ENCODE measurements at places on chromosomes 12 and 14. TPM values are rescaled to one million over a fixed set of nuclear protein-coding genes. Genes with fewer than 3 reads are reported as not detected.
A peak's percentile ranks its signal among the peaks of the same experiment; 100 is the strongest.

The TRHDE gene
- total RNA-seq = not detected

The PIP4P1 gene
- 65.6 TPM for total RNA-seq

The RNF41 gene
- total RNA-seq = 33.7 TPM

The RNASE3 gene
- total RNA-seq = not detected

The LUM gene
- not detected for total RNA-seq

The PPP4R3A gene
- total RNA-seq = 239 TPM

The GPR68 gene
- total RNA-seq = 18.8 TPM

The SCYL2 gene
- total RNA-seq = 41.8 TPM

The MYF6 gene
- not detected for total RNA-seq

The PZP gene
- total RNA-seq = not detected

The MMP19 gene
- not detected for total RNA-seq

The MGP gene
- 2.6 TPM for total RNA-seq

The AQP2 gene
- total RNA-seq = not detected

- DNase-seq = no peak
Measured at GRCh38 chr14:60648249-60648933, 886 bp downstream of the SIX1 start.

DNA sequence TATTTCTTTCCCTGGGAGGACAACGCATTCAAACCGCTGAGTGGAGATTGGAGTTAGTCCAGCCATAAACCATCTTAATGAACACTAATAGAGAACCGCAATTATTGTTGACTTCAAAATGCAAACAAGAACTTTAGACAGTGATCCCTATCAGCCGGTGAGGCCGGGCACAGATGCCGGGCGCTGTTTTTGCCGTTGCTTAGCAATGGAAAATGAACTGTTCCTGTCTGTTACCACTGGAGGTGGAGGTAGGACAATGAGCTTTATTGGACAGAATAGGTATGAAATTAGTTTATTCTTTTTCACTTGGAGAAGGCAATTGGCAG is 216.8 kb downstream of the TTC8 start:
- DNase-seq = no peak

- no peak for DNase-seq
Measured at GRCh38 chr12:40689576-40689975, 2.7 kb upstream of the CNTN1 start.

DNA sequence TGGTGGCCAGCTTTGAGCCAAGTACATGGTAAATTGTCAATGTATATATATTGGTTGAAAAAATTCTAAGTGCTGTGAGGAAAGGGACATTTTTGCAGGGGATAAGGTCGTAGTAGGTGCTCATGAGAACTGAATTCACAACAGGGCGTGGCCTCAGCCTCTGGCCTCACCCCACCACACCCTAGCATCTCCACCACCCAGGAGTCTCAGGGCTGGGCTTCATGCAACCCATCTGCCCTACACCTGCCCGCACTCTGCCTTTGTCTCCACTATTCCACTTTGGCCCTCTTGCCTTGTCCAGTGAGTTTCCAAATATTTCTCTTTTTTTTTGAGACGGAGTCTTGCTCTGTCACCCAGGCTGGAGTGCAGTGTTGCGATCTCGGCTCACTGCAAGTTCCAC is 22.1 kb upstream of the AQP2 start:
- no peak for DNase-seq

- DNase-seq = no peak
Measured at GRCh38 chr12:130076752-130077151, 85.5 kb upstream of the FZD10 start.

- no peak for DNase-seq
Measured at GRCh38 chr14:100340423-100340813, 17.3 kb downstream of the SLC25A47 start.

- no peak for DNase-seq
Measured at GRCh38 chr12:2373307-2373706, 320.5 kb downstream of the CACNA1C start.

GRCh38 chr14:97027256-97027999 is 230.2 kb downstream of the VRK1 start:
- DNase-seq = no peak

DNA sequence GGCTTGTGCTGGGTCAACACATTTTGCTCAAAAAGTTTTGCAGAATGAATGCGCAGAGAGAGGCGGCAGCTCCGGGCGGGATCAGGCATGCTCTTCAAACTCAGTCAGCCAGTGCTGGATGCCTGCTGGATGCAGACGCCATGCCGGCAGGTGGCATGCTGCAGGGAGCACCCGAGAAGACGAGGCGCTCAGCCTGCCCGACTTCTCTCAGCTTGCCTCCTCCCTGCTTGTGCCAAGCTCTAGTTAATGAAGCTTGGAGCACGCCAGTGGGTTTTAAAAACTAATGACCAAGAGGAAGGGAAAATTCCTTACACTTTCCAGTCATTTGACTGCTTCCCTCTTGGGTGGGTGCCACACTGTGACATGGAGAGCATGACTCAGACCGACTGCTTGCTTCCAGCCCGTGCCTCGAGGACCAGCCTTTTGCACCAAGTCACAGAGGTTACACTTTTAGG is 39.8 kb downstream of the SLC24A4 start:
- no peak for DNase-seq

DNA sequence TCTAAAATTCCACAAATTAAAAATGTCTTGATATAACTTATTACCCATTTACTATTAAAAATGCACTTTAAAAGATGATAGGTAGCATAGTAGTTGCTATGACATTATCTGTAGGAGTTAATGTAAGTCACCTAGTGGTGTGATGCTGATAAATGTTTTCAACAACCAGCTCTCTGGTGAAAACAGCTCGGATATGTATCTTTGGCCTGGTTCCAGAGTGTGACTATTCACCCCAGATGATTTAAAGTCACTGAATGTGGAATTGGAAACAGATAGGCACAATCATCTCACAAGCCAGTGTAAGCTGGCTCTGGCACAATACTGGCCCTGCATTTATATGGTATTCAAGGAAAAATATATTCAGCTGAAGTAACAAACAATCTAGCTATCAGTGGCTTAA is 9.2 kb upstream of the CCDC196 start:
- DNase-seq = no peak

- DNase-seq = no peak
Measured at GRCh38 chr12:30570211-30570890, 125.3 kb downstream of the IPO8 start.

GRCh38 chr12:107133462-107133861 is 40.1 kb upstream of the CRY1 start:
- DNase-seq = no peak

- no peak for DNase-seq
Measured at GRCh38 chr14:92997343-92998061, 74.6 kb downstream of the CHGA start.

GRCh38 chr12:110694330-110694901 is 5.5 kb upstream of the HVCN1 start:
- no peak for DNase-seq

- DNase-seq = peak; percentile 27
Measured at GRCh38 chr12:108689314-108690190, 41.8 kb downstream of the CORO1C start.

DNA sequence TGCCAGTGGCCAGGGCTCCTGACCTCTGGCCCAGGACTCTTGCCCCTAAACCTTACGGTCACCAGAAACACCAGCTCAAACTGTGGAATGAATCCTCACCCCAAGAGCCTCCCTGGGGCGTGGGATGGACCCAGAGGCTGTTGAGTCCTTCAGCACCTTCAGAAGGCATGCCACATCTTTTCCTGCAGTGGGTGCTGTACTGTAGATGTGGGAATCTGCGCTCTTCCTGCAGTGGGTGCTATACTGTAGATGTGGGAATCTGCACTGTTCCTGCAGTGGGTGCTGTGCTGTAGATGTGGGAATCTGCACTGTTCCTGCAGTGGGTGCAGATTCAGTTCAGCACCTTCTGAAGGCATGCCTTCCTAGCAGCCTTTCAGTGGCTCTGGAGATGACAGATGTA is 1.2 kb downstream of the KRT82 start:
- no peak for DNase-seq

- no peak for DNase-seq
Measured at GRCh38 chr12:89135976-89136634, 216.2 kb downstream of the DUSP6 start.

GRCh38 chr14:70237710-70238109 is 49.0 kb upstream of the SLC8A3 start:
- DNase-seq = no peak

- no peak for DNase-seq
Measured at GRCh38 chr12:2836574-2836973, 1.7 kb upstream of the NRIP2 start.

DNA sequence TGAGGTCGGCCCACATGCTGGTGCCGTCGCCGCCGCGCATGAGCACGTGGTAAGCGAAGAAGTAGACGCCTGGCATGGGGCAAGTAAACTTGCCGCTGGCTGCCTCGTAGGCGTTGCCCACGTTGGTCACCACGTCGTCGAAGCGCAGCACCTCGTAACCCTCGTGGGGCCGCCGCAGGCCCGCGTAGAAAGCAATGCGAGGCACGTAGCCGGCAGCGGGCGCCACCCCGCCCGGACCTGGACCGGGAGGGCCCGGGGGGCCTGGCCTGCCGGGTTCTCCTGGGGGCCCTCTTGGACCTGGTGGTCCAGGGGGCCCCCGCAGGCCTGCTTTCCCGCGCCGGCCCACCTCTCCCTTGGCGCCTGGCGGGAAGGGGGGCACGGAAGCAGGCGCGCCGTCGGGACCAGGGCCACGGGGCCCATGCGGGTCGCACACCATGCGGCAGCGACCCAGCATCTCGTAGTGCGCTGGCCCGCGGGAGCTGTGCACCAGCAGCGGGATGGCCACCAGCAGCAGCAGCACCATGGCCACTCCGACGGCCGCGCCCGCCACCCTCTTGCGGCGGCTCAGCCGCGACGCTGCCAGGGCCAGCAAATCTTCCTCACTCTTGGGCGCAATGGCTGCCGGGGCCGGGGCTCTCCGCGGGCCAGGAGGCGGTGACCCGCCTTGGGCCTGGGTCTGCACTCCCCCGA is 888 bp downstream of the C1QL4 start:
- DNase-seq = no peak

DNA sequence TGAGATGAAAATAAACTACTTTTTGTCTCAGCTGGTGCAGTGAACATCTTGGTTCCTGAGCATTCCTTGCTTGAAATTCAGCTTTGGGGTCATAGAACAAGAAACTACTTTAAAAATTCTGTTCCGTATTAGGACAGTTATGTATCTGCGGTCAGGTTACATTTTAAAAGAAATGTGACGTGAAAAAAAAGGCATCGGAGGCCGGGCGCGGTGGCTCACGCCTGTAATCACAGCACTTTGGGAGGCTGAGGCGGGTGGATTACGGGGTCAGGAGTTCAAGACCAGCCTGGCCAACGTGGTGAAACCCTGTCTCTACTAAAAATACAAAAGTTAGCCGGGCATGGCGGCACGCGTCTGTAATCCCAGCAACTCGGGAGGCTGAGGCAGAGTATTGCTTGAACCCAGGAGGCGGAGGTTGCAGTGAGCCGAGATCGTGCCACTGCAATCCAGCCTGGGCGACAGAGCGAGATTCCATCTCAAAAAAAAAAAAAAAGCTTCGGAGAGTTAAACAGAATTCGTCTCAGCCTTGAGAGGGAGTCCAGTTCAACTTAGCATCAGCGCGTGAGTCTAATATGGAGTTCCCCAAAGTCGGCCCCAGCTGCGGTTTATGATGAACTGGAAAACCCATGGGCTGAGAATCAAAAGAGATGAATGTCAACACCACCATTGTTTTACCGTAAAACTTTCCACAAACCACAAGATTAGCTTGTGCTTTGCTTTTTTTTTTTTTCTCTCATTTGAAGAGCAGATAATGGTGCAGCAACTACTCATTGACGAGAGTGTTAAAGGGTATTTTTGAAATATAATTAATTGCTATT is 2.1 kb upstream of the SLC2A13 start:
- no peak for DNase-seq

- DNase-seq = no peak
Measured at GRCh38 chr12:123934016-123934620, 38.5 kb downstream of the CCDC92 start.

GRCh38 chr14:77616133-77616453 is 344 bp downstream of the SPTLC2 start:
- DNase-seq = no peak

DNA sequence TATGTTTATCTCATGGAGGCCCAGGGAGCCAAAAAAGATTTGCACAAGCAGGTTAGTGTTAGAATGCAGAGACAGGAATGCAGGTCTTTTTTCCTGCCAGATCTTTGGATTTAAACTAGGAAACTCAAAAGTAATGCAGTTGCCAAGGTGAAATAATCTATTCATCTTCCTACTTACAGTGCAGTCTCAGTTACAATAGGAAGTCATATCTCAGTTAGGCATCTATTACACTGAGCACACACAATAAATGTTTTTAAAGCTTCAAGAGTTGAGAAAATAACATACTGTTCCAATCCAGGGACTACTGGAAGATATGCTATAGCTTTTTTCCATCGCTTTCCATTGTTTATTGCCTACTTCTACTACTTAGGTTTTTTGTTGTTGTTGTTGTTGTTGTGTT is 279.3 kb upstream of the E2F7 start:
- no peak for DNase-seq

- DNase-seq = no peak
Measured at GRCh38 chr12:62886796-62887195, 48.2 kb downstream of the PPM1H start.

GRCh38 chr12:110421701-110422100 is 18.2 kb upstream of the ANAPC7 start:
- DNase-seq = no peak

DNA sequence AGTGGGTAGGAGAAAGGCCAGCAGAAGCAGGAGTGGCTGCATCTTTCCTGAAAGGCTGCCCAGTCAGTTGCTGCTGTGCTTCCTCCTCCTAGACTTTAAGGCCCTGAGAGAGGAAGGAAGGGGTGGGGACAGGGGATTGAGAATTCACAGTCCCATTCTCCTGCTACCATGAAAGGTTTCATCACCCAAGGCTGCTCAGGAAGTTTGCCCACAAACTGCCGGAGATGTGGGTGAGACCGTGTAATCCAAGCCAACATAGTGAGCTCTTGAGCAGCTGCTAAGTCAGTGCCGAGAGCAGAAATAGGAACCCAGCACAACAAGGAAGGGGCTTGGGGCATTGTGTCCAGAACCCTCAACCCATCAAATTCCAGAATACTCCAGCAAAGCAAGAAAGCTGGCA is at the start of gene CTSG:
CTSG (minus strand) TSS at position 69 of the 400 bp plus-strand sequence; CDS start at position 42, 27 bp downstream.
- no peak for DNase-seq

DNA sequence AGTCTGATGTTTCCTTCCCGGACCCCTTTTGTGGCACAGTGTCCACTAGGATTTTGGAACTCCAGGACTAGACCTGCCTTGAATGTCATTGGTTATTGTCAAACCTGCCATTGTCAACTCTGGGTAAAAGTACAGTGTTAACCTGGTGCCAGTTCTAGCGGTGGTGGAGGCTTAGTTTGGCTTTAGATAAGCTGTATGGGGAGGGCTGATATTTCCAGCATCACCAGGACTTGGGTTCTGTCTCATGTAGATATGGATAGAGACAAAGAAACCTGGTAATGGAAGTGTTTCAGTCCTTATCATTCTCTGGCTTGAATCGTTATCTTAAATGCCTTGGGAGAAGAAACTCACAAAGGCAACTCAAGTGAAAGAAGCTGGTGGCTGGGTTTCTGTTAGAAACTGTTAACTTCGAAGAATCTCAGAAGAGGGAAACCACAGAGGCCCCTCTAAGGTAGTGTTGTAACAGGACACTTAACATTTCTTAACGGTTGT is 10.6 kb downstream of the CHST11 start:
- no peak for DNase-seq
